ENCODE measurements at places on chromosomes 7 and 10.

GRCh38 chr10:86200269-86200668 is 166.3 kb downstream of the GRID1 start:
- no peak for DNase-seq

DNA sequence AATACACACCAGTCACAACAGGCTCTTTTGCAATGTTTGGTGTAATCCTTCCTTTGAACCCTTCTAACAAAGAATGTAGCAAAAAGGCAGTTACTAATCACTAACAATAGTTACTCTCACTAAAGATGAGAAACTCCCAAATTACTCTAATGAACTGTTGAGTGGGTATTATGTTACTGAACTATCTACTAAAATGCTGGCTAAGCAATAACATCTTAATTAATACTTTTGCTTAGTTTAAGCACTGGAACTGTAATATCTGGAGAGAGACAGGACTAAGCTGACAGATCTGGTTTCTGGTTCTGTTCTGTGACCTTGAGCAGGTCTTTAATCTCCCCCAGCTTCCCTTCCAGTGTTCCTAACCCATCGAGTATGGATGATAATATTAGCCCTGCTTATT is 241.7 kb downstream of the CHCHD3 start:
- no peak for DNase-seq

DNA sequence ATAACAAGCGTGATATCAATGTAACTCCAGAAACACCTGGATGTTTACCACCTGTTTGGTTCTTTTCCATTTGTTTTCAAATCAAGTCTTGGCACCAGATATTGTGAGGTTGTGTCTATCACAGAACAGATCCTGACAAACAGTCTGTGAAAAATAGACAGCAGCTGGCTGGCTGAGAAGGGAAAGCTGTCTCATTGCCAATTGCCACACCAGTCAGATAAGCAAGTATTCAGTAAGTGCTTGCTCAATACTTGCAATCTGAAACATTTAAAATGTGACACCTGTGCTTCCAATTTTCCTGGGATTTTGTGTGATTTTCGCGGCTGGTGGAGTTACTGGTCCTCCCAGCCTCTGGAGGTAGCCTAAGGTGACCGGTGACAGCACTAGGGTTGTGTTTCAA is 147.9 kb upstream of the MYO3A start:
- DNase-seq: no peak

DNA sequence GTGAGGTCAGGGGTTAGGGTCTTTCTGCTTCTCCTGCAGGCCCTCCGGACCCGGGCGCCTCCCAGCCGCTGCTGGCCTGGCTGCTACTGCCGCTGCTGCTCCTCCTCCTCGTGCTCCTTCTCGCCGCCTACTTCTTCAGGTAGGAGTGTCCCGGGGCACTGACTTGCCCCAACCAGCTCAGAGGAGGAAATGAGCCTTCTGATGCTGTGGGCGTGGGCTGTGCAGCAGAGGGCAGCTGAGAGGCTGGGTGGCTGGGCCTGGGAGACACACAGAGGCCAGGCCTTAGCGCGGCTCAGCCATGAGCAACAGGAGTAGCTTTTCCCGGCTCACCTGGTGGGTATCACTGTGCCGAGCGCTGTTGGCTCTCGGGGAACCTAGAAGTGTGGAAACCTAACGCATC is 78.9 kb downstream of the MKI67 start:
- DNase-seq: peak; percentile 78

- DNase-seq: no peak
Observed at GRCh38 chr10:63720072-63720537, 198.9 kb downstream of the REEP3 start.

GRCh38 chr10:122847782-122848604 is 2.3 kb upstream of the CUZD1 start:
- no peak for DNase-seq

- DNase-seq: no peak
Observed at GRCh38 chr10:113499806-113500205, 53.0 kb upstream of the HABP2 start.

DNA sequence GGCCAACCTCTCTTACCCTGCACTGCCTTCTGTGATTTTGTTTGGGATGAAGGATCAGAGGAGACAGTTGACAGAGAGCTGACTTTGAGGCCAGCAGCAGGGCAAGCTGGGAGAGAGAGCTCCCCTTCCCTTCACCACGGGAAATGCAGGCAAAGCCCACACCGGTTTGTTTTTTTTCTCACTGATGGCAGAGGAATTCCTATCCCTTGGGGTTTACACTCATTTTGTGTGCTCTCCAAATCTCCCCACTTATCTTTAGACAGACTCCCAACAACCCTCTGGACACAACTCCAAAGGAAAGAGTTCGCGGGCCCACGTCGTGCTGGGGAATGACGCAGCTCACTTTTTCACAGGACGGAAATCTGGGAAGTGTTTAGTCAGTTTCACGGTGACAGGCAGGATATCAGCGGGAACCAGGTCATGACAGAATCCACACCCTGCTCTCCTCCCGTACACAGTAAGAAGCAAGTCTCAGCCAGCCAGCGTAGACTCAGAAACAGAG is 68.3 kb upstream of the FAM171A1 start:
- no peak for DNase-seq

DNA sequence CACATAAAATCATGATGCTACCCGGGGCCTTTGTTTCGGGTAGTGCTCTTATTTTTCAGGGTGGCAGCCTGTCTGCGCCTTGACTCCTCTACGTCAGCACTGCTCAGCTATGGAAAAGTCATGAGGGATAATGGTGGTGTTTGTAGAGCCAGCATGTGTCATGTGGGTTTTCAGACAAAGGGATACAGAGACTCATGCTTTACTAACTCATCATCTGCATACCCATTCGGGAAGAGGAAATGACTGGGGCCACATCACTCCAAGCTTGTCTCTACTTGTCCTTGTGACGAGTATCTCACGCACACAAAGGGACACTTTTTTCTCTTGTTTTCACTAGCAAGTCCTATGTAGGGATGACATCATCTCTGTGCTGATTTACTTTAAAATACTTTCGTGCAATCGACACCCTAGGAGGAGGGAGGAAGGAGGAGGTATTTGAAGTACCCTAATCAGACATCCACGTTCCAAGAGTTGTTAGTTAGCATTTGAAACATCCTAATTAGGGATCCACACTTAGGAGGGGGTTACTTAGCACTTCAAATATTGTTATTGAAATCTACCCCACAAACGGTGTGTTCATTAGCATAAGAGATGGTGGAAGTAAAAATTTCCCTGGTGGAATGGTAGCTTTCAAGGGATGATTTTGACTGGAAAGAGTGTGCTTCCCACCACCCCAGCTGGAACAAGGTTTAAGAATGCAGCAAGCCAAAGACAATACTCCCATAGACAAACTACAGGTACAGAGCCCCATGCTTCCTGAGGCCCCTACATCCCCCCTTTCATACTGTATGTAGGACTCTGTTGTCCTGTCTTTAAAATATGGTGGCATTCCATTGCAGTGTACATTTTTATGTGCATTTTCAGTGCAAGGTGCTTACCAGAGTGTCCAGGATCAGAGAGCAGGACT is 52.0 kb downstream of the THNSL1 start:
- DNase-seq: peak; percentile 23

DNA sequence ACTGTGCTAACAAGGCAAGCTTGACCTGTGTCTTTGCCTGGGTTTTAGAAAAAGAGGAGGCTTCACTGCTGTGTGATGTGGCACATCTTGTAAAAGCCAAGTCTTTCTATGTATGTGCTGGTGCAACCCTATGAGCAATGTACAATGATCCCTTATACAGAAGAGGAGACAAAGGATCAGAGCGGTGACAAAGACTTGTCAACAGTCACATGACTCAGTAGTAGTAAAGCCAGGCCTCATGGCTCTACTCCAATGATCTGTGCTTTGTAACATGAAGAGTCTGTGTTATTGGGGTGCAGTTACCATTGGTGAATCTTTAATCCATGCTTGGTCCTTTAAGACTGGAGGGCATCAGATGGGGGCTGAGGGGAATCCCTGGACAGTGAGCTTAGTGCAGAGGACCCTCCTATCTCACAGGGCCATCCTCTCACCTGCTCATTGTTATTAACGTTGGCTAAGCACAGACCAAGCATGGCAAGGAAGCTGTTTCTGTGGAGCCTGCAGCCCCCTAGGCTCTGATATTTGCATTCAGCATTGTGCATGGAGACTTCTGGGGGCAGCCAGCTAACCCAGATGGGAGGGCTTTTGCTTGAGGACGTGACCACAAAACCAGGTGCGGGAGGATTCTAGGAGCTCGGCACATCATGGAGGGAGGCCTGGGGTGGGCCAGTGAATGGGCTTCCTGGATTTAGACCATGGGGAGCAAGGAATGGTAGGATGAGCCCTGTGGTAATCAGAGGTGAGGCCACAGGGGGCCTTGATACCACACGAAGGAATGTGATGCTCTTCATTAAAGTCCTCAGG is 308.8 kb upstream of the ZNF32 start:
- no peak for DNase-seq

All from kidney epithelial cell (primary cell).